ENCODE measurements at places on chromosomes 7 and 10.

DNA sequence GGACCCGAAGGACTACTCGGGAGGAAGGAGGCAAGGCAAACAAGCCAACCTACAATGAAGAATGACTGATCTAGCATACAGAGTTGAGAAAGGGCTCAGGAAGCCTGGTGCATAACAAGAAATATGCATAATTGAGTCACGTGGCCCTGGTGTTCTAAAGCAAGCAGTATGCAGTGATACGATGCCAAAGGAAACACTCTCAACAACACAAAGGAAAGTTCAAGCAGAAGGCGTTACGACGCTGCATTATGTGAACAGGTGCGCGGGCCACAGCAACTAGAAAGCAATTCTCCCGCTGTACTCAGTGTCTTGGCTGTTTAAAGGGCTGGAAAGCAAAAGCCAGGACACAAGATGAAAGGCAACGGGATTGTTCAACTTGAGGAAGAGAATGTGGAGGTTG is 100.8 kb downstream of the PRTFDC1 start:
- no peak for DNase-seq

DNA sequence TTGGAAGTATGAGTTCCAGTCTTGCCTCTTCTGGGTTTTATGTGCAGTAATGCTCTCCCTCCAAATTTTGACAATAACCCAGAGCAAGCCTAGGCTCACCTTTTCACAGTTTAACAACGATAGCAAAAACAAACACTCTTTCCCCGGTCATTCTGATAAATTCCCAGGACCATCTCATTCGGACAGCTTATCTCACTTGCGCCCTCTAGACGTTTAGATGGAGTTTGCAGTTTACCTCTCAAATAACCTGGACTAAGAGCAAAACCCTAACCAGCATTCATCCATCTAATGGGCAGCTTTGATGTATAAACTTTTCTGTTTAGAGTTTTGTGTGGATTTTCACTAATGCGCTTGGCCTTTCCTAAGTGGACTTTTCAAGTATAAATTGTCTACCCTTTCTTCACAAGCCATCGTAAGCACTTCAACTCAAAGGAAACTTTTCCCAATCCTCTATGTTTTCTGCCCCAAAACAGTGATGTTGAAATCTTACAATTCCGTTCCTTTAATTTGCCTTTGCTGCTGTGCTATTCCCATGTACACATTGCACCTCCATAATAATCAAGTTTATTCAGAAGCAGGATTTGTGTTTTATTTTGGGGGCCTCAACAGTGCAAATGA is 114.9 kb downstream of the HDAC9 start:
- no peak for DNase-seq

- DNase-seq, result no peak
Observed at GRCh38 chr10:131946321-131946751, 35.4 kb downstream of the BNIP3 start.

DNA sequence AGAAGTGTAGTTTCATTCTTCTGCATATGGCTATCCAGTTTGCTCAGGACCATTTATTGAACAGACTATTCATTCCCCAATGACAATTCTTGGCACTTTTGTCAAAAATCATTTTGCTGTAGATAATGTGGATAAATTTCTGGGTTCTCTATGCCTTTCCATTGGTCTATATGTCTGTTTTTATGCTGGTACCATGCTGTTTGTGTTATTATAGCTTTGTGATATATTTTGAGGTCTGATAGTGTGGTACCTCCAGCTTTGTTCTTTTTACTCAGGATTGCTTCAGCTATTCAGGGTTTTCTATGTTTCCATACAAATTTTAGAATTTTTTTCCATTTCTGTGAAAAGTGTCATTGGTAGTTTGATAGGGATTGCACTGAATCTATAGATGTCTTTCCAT is 315.3 kb upstream of the KAT6B start:
- DNase-seq, result no peak

DNA sequence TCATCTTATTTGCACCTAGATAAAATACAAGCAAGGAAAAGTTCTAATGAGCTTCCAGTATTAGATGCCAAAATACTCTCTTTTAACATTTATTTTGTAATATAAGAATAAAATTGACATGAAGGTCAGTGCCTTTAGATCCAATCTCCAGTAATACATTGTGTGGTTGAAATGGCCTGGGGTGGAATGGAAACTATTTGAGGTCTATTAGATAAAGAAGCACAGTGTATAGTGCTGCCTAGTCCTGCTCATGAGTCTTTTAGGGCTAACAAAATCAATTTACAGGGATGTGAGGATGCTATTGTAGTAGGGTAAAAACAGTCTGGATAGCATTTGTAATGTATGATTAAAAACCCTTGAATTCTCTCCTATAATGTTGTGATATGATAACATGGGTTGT is 84.5 kb upstream of the ETV1 start:
- DNase-seq, result no peak

DNA sequence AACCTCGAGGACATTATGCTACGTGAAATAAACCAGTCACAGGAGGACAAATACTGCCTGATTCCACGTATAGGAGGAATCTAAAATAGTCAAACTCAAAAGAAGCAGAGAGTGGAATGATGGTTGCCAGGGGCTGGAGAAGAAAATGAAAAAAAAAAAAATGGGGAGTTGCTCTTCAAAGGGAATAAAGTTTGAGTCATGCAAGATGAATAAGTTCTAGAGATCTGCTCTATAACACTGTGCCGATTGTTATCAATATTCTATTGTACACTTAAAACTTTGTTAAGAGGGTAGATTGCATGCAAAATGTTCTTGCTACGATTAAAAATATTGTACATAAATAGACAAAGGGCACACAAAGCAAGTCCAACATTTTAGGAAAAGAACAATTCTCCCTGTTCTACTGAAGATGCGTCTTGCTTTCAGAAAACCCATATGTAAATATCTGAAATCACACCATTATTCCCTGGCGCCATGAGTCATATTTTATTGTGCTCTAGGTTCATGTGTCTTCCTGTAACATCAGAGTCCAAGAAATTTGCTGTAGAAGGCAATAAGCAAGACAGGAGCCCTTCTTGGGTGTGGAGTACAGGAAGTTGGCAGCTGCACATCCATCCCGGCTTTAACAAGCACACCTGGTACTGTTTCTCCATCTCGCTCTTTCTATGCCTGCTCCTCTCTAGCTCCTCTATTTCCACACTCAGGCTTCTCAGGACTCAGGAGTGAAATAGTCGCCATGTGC is 145.9 kb downstream of the GFRA1 start:
- DNase-seq, result no peak

DNA sequence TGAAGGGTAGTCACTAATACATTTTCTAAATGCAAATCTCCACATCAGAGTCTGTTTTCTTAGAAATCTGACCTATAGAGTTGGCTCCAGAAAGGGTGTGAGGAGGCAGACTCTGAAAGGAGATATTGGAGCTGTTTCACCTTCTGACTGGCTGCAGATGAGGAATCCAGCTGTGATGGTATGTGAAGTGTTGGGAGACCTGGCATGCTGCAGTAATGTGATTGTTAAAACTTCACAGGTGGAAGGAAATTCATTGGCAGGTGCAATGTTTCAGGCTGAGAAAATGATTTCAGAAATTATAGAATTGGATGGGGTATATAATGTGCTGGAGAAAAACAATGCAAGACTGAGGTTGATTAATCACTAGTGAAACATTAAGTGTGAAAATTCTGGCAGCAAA is 1134.0 kb upstream of the LRRN3 start:
- no peak for DNase-seq

DNA sequence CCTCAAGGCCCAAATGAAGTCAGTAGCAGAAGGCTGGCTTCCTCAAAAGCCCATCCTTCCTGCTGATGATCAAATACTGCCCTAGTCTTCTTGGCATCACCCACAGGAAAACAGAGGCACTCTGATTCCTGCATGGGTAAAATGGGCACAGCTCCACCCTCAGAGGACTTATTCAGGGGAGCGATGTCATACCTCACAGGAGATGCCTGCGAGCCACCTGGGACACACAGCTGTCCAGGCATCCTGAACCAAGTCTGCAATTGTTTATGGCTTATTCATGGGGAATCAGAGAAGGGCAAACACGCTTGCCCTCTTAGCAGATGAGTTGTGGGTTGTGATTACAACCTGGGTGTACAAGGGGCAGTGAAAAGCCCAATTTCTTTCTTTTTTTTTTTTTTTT is 22.0 kb upstream of the LMTK2 start:
- DNase-seq, result no peak

- DNase-seq, result no peak
Observed at GRCh38 chr10:83459124-83459523, 680.2 kb upstream of the GHITM start.

GRCh38 chr7:921581-922333 is 32.7 kb downstream of the ADAP1 start:
- DNase-seq, result no peak

GRCh38 chr7:116591202-116592040 is 66.6 kb downstream of the CAV1 start:
- no peak for DNase-seq

DNA sequence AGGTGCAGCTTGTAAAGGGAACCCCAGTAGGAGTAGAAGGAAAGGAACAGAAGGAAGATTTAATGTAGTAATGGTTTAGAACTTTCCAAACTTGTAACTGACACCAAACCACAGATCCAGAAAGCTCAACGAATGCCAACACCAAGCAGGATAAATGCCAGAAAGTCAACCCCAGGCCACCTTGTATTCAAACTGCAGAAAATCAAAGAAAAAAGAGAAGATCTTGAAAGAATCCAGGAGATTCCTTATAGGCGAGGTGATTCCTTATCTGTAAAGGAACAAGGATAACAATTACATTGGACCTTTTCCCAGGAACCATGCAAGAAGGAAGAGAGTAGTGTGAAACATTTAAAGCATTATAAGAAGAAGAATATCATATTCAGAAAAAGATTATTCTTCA is 93.6 kb downstream of the NKX6-2 start:
- no peak for DNase-seq

- no peak for DNase-seq
Observed at GRCh38 chr10:79396520-79396919, 48.9 kb downstream of the ZCCHC24 start.

DNA sequence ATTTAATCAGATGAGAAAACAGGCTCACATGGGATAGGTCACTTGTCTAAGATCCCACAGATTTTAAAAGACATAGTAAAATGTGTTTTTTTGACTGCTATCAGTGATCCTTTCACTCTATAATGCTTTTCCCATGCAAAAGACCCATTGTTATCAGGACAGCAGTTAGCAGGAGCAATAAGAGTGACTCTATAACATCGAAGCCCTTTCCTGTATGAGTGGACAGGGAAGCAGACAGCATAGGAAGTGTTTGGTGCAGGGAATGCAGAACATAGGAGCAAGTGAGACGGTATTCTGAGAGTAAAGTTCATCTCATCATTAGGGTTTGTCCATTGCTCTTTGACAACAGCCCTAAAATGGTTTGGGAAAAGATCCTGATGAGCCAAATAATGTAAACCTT is 68.5 kb downstream of the SLC25A13 start:
- no peak for DNase-seq

DNA sequence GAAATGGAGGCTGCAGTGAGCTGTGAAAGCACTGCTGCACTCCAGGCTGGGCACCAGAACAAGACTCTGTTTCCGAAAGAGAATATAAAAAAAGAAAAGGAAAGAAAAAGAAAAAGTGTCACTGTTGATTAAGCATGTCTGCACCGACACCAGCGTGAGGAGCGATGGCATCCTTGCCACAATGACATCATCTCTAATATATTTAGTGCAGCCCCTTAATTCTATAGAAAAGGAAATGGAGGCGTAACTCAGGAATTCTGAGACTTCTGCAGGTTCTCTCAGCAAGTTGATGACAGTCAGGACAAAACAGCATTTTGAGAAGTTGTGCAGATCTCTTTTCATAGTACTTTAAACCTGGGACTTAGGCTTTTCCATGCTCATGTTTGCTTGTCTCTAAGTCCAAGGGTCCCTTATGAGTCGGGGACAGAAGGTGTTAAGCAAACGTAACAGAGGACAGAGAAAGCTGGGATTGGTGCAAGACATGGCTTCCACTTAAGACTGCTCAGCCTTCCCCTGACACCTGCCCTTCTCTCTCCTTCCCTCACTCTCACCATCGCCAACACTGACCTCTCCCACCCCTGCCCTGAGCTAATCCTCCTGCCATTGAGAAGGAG is 16.9 kb upstream of the ANKRD1 start:
- DNase-seq, result no peak

- DNase-seq, result no peak
Observed at GRCh38 chr10:1807924-1808323, 70.6 kb upstream of the ADARB2 start.

DNA sequence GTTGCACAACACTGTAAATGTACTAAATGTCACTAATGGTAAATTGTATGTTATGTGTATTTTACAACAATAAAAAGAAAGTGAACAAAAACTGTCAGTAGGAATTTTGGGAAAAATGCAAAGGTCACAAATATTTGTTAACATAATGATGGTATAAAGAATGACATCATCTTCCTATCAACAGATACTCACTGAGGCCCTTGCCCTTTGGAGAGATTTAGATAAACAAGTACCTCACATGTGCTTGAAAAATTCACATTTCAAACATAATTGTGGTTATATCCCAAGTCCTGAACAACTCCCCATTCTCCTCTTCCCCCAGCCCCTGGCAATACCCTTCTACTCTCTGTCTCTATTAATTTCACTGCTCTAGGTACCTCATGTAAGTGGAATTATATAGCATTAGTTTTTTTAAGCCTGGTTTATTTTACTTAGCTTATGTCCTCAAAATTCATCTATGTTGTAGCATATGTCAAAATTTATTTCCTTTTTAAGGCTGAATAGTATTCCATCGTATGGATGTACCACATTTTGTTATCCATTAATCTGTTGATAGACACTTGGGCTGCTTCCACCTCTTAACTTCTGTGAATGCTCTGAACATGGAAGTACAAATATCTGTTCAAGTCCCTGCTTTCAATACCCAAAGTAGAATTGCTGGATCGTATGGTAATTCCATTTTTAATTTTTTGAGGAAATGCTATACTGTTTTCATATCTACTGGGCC is 90.5 kb downstream of the WIPF3 start:
- DNase-seq, result no peak

DNA sequence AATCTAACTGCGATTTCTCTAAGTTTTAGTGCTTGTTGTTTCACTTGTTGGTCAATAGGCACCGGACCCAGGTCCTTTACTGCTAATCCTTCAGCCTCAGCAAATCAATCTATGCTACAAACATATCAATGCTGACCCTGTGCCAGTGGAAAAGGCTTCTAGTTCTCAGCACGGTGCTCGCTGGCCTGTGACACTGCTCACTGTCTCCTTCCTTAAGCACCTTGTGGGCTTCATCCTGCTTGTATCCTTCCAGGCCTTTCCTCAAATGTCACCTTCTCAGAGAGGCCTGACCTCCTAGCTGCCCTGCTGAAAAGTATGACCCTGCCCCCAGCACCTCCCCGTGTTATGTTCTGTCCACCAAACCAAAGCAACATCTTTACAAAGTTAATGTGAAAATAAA is 201.2 kb upstream of the FRMD4A start:
- DNase-seq, result no peak

GRCh38 chr7:111401516-111401915 is 160.8 kb downstream of the IMMP2L start:
- DNase-seq, result no peak

GRCh38 chr10:120755771-120756170 is 95.4 kb upstream of the WDR11 start:
- no peak for DNase-seq

- DNase-seq, result no peak
Observed at GRCh38 chr7:40569326-40569725, 434.5 kb downstream of the SUGCT start.
